Activated naive CD4-positive, alpha-beta T cell treated with Interleukin-2 at 50 U/mL for 16 hours (primary cell): ENCODE measurements at places on chromosomes 4 and X.
A peak's percentile ranks its signal among the peaks of the same experiment; 100 is the strongest.

- DNase-seq = no peak
Measured at GRCh38 chr4:184287697-184288255, 70.1 kb upstream of the ENPP6 start.

DNA sequence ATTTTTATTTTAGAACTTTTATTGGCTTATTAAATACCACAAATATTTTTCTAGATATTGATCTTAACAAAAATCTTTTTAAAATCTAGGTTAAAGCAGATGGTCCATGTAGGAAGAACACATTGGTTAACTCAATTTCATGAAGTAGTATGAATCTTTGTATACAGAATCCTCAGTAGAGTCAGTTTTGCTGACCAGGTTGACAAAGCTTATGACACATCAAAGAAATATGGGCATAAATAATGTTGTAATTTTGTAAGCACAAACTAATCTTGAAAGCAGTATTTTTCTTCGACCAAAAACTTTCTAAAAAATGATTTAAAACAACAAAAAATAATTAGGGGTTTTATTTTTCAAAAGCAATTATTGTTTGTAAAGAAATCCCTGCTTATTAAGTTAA is 479.3 kb upstream of the PCDH10 start:
- DNase-seq = no peak

DNA sequence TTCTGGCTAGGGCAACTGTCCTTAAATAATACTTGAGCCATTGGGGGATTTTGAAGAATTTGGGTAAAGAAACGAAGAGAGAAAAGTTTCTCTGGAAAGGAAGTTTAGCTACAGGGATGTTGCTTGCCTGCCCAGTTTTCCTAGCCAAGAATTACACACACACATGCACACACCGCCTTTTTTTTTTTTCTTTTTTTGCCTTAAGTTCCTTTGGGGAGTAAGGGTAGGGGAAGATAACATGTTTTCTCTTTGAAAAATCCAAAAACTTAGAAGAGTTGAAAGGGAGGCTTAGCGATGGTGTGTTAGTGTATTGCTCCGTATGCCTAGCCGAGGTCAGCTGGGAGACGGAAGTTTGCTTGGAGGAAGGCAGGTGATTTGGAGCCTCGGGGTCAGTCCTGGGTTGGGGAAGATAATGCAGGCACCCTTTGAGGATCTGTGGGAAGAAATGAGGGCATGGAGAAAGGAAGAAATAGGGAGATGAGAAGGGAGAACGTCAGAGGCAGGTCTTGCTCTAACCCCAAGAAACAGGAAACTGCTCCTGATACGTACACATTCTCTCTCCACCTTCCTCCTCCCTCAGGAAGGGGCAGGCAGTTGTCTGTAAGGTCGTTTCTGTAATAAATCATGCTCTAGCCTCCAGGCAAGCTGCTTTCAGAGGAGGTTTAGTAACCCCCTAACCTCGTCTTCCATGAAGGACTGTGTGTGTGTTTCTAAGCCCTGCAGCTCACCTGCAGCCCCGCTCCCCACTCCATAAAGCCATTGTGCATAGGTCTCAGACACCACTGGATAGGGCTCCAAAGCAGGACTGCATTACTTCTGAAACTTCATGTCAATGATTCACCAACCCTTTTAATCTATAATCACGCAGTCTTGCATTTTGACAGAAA is 10.5 kb downstream of the KLF3 start:
- DNase-seq = no peak

GRCh38 chrX:38975368-38975942 is 174.2 kb downstream of the MID1IP1 start:
- no peak for DNase-seq

- DNase-seq = no peak
Measured at GRCh38 chrX:108130889-108131288, 39.3 kb downstream of the ATG4A start.

GRCh38 chr4:142952821-142953580 is 106.9 kb upstream of the INPP4B start:
- DNase-seq = no peak

DNA sequence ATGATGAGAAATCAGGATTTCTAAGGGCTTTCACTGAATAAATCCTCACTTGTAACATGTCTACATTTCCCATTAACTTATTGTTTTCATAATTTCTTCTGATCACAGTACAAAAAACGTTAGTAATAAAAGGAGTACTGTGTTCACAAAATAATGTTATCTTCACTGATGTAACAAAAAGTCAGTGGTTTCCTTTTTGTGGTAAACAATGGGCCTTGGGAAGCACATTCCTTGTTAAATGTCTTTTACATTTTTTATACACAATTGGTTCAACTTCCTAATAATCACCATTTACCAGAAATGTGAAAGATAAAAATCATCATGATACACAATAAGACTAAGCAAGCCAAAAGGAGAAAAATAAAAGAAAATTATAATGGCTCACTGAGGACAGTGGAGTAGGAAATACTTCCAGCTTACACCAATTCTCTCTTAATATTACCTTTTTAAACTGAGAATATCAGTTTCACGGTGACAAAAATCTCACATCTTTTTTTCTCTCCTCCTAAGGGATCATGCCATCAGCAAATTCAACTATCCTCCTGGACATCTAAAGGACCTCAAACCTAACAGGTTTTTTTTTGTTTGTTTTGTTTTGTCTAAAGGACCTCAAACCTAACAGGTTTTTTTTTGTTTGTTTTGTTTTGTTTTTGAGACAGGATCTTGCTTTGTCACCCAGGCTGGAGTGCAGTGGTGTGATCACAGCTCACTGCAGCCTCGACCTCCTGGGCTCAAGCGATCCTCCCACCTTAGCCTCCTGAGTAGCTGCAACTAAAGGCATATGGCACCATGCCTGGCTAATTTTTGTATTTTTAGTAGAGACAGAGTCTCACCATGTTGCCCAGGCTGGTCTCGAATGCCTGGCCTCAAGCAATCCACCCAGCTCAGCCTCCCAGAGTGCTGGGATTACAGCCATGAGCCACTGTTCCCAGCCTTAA is 57.3 kb downstream of the FRYL start:
- no peak for DNase-seq

DNA sequence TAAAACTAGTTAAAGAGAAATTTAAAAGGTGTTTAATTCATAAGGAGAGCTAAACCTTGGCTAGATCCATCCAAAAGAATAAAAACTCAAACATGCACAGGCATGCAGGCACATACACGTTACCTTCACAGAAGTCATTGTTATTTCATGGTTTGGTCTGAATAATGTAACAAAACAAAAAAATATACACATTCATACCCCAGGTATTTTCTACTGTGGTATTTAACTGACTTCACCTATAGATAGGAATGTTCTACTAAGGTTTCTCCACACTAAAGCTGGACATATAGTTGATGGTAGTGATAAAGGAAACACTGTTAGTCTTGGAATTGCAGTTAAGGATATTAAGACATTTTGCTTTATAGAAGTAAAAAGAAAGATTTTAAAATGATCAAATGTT is 283.6 kb upstream of the PCDH10 start:
- no peak for DNase-seq

DNA sequence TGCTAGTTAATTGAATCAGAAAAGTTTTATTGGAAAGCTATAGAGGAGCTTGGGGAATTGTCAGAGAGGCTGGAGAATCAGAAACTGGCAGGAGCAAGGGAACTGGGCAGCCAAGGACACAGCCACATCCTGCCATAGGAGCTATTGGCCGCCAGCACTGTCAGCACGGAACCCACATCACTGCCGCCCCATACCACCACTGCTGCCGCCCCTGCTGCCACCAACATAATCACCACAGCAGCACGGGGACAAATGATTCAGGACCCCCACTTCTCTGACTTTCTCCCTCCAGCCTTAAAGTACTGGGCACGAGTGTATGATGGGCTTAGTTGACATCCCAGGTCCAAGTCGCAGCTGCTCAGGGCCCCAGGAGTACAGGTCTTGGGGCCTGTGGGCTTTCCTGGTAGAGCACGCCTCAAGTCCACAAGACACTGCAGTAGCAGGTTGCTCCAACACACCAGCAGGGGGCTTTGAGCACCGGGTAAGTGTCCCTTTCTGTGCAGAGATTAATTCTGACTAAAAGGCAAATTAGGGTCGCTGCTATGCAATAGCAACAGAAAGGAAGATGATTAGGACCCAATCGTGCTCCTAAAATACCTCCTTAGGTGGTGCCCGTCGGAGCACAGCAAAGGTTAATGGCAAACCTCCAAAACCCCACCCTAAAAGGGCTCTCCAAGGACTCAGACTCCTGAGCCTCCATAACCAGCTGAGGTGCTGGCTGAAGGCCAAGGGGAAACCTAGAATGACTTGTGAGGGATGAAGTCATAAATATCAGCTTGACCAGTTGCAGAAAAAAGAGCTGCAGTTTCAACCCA is 6.9 kb downstream of the PJA1 start:
- peak; percentile 6 for DNase-seq

DNA sequence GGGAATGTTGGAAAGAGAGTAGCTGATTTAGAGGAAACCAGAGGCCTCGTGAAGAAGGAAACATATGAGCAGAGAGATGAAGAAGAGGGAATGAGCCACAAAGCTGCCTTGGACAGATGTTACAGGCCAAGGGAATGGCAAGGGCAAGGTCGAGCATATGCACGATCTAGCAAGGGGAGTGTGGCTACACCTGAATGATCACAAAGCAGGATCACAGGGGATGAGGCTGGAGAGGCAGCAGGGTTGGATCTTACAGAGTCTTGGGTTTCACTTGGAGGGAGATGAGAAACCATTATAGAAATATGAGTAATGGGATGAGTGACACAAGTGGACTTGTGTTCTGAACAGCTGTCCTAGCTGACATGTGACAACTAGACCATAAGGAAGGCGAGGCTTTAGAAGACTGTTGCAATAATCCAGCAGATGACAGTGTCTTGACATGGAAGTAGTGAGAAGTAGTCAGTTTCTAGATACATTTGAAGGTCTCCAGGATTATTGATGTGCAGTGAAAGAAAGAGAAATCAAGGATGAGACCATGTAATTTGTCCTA is 58.7 kb downstream of the RASGEF1B start:
- no peak for DNase-seq

DNA sequence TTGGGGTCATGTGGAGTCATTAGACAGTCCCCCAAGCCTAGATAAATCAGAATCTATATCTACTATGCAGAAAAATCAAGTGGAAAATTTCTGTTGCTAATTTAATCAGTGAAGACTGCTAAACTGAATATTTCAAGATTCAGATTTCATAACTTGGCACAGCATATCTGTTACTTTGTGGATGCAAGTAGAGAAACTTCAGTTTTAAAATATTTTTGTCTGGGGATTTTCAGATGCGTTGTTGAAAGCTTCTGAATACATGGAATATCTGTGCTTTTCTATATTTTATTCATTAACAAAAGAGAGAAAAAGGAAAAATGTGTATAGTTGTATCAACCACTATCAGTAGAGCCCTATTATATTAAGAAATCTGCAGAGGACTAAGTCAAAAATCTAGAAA is 4.4 kb downstream of the FGF5 start:
- no peak for DNase-seq

- no peak for DNase-seq
Measured at GRCh38 chr4:140100771-140101170, 53.2 kb downstream of the MAML3 start.

- DNase-seq = no peak
Measured at GRCh38 chrX:130836447-130836846, 66.6 kb downstream of the ENOX2 start.
